ENCODE measurements at places on chromosomes 1 and 21.

- no peak for DNase-seq
These were observed 29.4 kb downstream of the JAK1 start for GRCh38 chr1:64936956-64937355.

- DNase-seq, result no peak
These were observed 351.8 kb downstream of the ZNF326 start for GRCh38 chr1:90346757-90347156.

DNA sequence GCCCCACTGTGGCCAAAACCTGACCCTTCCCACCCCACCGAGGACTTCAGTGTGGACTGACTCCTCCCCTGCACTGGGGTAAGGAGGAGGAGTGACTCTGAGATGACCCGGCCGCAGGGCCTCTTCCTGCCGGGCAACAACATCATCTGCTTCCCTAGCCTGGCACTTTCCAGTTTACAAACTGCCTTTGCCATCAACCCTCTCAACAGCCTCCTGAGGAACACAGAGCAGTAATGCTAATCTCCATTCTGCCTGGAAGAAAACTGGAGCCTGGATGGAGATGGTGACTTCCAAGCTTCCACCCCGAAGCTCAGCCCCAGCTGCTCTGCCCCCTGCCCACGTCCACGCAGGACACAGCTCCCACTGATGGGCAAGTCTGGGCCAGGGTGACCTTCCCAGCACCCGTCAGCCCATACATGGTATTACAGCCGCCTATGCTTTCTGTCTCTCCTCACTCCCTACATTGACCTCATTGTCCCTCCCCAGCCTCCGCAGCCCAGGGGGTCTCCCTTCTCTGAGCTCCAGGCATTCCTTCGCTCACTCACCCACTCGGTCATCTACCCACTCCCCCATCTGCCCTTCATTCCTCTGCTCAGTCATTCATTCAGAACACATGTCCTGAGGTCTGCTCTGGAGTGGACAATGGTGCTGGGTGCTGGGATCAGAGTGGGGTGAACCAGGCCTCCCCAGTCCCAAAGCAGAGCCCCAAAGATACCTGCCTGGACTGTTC lies 34.2 kb downstream of the RAP1GAP start:
- no peak for DNase-seq

- no peak for DNase-seq
These were observed 201.0 kb upstream of the PTBP2 start for GRCh38 chr1:96520579-96520947.

- no peak for DNase-seq
These were observed 24.6 kb upstream of the RUNX3 start for GRCh38 chr1:24954631-24955030.

GRCh38 chr1:185229981-185230380 lies 73.0 kb downstream of the SWT1 start:
- no peak for DNase-seq

- DNase-seq, result no peak
These were observed 38.5 kb upstream of the TRAPPC10 start for GRCh38 chr21:43973634-43973955.
